Activated CD4-positive, alpha-beta T cell treated with anti-CD3 and anti-CD28 coated beads for 24 hours (primary cell): ENCODE measurements at places on chromosomes 4 and X.

DNA sequence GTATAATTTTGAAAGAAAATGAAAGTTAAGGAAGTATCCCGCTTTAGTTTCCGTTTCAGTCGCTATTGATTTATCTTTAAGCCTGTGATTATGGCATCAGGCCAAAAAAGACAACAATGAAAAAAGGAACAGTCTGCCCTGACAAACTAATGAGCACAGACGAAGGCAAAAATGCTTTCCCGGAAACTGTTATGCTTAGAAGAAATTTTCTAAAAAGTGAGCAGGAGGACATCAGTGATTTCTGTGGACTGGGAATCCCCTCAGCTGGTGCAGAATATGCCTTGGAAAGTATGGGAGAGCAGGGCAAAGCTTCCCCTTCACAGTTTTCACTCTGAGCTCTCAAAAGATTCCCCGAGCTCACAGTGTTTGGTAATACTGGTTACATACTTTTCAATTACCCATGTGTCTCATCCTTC is 5.1 kb upstream of the CXCL10 start:
- no peak for DNase-seq

DNA sequence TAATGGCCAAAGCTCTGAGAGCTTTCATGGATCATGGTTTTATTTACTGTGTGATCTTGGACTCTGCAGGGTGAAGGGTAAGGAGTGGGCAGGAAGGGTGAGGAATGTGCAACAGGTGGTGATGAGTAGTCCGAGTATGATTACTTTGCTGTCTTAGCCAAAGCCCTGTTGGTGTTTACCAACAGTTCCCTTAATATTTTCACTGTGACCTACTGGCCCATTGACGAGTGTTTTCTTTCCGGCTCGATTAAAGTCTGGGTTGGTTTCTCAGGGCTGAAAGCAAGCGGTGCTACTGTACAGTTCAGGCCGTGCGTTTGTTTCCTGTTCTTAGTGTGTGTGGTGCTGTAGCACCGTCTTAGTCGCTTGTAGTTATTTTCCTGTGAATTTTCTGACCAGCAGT is 2.6 kb downstream of the ARHGAP24 start:
- no peak for DNase-seq

DNA sequence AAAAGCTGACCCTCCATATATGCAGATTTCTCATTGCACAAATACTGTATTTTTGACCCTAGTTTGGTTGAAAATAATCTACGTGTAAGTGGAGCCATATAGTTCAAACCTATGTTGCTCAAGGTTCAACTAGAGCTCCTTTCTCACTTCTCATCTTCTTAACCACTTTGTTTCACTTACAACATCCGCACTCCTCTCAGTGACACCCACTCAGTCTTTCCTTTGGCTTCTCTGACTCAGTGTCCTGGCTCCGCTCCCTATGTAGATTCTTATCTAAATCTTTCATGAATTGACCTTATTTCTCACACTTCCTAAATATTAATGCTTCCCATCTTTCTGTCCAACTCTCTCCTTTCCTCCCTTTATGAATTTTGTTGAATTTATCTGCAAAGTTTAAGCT is 32.9 kb upstream of the DKK2 start:
- no peak for DNase-seq

- DNase-seq, result no peak
Observed at GRCh38 chr4:44186850-44187246, 261.8 kb downstream of the KCTD8 start.

GRCh38 chr4:125735102-125735501 is 420.3 kb downstream of the FAT4 start:
- no peak for DNase-seq

- no peak for DNase-seq
Observed at GRCh38 chrX:109475174-109475891, 6.6 kb downstream of the GUCY2F start.

DNA sequence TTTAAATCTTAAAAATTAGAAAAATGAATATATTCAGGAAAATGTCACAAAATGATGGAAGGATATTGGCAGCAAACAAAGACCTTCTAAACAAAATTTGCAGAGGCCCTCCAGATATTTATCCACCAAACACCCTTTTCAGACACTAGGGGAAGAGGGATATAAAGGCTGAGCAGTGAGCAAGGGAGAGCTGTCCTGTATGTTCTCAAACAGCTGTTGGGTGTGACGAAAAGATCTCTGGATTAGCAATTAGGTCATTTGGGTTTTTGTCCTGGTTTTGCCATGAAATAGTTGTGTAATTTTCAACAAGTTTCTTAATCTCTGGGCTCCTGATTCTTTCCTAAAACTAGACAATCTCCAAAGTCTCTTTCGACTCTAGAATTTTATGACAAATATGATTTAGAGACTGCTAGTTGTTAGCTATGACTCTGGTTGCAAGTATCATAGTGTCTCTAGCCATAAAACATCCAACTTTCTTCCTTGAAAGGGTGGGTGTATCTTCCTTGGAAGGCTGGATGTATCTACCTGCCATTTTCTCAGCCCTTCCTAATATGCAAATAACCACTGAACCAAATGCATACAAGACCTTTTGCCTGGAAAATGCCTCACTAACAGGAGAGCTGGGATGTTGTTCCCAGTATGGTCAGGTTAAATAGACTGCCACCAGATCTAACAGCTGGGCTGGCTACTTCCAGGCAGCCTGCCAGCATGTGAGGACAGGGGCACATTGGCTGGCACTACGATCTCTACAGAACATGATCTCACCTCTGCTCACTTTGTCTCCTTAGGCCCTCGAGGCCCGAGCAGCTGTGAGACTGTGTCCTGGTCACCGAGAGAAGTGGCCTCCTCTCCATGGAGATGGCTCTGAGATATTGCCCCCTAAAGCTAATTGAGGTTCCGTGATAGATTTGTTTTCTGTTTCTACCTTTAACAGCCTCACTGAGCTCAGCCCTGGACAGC is 225.5 kb upstream of the JADE1 start:
- DNase-seq, result no peak

- no peak for DNase-seq
Observed at GRCh38 chr4:133544097-133544496, 395.0 kb downstream of the PCDH10 start.

GRCh38 chr4:39994406-39994805 is 16.7 kb upstream of the PDS5A start:
- DNase-seq, result no peak

DNA sequence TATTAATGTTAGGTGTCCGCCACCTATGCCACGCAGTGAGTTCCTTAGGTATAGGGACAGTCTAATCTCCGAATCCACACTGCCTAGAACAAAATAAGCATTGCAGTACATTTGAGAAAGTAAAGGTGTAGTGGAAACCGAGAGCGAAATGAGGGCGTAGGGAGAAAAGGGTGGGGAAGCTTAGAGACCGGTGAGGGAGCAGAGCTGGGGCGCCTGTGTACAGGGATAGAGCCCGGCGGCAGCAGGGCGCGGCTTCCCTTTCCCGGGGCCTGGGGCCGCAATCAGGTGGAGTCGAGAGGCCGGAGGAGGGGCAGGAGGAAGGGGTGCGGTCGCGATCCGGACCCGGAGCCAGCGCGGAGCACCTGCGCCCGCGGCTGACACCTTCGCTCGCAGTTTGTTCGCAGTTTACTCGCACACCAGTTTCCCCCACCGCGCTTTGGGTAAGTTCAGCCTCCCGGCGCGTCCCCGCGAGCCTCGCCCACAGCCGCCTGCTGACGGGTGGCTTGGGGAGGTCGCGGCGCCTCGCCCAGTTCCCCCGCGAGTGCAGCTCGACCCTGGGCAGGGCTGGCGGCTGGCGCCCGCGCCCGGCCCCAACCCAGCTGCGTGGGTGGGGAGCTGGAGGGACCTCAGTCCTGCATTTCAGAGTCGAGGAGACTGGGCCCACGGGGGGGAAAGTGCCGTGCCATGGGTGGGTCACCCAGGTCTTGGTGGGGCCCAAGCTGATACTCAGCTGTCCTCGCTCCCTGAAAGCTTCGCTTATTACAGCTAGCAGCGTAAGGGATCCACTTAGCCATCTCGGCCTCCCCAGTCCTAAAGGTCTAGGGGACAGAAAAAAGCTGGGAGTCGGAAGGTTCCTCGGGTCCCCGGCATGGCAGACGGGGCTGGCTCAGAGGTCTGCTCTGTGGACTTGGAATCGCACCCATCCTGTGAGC is at the start of gene ANXA3:
ANXA3 (plus strand) TSS at position 351 of the 932 bp plus-strand sequence. CDS start 2,704 bp downstream, outside the sequence.
- no peak for DNase-seq

- DNase-seq, result no peak
Observed at GRCh38 chr4:98110929-98111328, 32.3 kb downstream of the STPG2 start.

- no peak for DNase-seq
Observed at GRCh38 chrX:97743014-97743413, 859.3 kb downstream of the RPA4 start.

- peak; percentile 35 for DNase-seq
Observed at GRCh38 chr4:145234091-145234706, 53.8 kb upstream of the OTUD4 start.

GRCh38 chr4:166067915-166068314 is 194.9 kb downstream of the TLL1 start:
- no peak for DNase-seq

DNA sequence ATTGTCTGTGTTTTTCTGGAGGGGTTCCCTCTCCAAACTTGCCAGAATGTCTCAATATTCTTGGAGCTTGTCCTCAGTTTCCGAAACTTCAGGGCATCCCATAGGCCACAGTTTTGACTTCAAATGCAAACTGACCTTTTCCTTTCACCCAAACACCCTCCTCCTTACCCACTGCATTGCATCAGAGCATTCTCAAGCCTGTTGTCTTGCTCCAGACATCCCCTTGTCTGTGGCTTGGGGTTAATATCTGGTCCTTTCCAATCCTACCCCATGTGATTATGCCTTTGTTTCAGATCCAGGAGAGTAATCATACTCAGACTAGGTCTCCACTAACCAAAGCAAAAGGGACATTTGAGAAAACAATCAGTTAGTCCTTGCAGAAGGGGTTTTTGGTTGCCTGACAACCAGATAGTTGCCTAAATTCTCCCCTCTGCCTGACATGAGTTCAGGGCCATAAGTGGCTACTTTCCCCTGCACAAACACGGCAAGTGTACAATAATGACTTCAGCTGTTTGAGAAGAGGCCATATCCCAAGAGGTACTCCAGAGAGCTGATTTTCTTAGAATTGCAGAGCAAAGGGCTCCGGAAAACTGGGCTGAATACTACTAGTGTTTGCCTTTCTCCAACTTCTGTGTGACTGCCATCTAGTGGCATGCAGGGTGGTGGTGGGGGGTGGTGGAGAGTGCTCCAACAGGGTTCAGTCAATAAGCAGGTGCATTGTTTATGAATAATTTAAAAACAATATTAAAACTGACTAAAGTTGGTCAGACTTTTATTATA is 130.2 kb downstream of the CHRDL1 start:
- DNase-seq, result no peak

- DNase-seq, result no peak
Observed at GRCh38 chr4:74933562-74934015, 673 bp downstream of the PARM1 start.

DNA sequence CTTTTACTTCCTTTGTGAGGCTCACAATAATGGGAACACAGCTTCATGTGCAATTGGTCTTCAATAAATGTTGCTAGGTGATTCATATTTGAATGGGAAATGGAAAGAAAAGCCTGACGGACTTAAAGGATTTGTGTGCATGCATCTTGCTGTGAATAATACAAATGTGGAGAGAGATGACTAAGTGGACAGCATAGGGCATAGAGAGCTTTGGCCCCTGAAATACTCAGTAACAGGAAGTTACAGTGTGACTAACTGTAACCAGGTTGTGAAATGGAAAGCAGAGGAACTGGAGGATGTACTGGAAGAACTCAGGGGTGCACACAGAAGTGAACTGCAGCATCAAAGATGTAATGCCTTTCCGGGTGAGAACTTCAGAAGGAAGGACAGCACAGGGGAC is 206.7 kb downstream of the MGST2 start:
- DNase-seq, result no peak

DNA sequence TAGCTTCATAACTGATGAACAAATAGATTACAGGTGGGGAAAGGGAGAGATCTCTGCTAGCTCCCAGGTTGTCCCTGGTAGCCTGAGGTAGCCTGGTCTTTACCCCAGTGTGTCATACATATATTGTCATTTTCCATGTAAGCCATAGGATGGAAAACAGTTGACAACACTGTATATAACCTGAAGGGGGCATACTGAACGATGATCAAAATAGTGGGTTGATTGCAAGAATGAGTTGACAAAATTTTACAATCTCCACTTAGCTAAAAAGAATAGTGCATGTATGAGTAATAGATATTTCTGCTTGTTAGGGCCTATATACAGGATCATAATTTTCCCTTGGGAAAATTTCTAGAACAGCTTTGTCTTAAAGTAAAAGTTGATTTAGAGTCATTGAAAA is 304.1 kb upstream of the HAND2 start:
- DNase-seq, result no peak

DNA sequence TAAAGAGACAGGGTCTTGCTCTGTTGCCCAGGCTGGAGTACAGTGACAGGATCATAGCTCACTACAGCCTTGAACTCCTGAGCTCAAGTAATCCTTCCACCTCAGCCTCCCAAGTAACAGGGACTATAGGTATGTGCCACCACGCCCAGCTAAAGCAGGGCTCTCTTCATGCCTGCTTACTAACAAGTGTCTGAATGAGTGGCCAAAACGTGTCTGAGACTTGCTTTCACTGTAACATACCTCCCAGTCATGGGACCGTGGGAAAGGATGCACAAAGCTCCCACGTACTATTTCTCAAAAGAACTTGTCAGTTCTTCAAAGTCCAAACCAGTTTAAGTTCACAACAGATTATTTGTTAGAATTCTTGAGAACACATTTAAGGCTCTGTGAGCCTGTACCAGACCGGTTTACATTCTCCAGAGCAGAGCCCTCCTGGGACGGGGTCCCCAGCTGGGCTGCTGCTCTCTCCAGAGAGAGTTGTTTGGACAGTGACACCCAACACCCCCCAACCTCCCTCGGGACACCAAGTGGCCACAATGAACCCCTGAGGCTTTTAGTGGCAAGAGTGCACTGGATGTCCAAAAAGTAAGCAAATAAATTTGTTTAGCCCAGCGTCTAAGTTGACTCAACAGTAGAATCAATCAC is 24.1 kb downstream of the SH3KBP1 start:
- DNase-seq, result no peak

- DNase-seq, result no peak
Observed at GRCh38 chr4:10582059-10582686, 102.4 kb downstream of the CLNK start.

- no peak for DNase-seq
Observed at GRCh38 chrX:133970076-133970475, 15.3 kb downstream of the GPC3 start.

DNA sequence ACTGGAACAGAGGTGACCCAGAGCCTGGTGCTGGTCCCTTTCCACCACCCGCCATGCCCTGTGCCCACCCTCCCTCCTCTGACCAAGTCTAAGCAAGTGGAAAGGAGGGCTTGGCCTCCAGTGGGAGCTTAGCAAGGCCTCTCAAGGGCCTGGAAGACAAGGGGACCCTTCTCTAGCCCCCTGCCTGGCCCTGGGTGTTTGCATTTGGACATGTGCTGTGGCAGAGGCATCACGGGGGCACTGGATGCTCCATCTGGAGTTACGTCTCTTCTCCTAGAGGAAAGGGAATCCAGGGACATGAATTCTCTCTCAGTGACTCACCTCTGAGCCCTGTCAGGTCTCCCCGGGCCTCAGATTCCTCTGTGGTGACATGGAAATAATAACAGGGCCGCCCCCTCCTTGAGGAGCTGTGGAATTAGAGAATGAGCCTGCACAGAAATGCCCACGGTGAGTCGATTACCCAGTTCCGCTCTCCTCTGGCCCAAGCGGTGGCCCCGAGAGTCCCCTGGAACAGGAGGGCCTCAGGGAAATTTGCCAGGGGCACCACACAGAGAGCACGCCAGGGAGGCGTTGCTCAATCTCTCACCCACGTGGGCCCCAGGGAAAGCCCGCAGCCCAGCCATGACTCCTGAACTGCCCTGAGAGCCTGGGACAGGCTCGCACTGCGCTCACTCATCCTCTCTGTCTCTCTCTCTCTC is 189.6 kb downstream of the BCOR start:
- DNase-seq, result no peak

- no peak for DNase-seq
Observed at GRCh38 chr4:90766837-90767236, 639.6 kb downstream of the CCSER1 start.
